ENCODE measurements at places on chromosomes 4 and X.

GRCh38 chr4:99088023-99088449 is 552 bp downstream of the ADH5 start:
- peak; percentile 37 for DNase-seq

GRCh38 chrX:40100141-40100536 is 2.4 kb upstream of the BCOR start:
- DNase-seq = no peak

DNA sequence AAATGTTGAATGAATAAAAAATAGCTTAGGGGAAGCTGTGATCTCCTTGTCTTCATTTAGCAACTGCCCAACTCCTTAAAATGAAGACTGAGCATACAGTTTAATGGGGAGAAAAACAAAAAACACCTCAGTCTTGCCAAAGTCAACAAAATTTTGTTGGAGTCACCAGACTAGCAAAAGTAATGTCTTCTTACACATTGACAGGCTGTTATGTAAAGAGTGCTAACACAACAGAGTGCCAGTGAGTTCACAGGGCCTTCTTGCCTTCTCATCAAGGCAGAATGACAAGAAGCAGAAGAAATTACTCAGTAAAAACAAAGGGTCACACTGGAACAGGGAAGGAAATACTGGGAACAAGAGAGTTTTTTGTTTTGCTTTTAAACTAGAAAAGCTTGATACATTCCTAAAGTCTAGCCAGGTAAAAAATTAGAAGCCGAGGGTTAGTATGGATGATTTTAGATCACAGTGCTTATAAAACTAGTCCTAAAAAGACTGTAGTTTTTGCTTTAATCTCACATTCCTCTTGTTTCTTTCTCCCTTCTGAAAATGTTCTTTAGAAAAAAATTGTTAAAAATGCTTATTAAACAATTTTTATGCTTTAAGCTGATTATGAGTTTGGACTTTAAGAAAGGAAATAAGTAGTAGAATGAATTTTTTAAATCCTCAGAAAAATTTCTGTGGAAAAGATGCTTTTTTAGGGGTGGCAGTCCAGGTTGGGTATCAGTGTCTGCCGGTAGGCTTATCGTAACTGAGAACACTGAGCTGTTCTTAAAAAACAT is 38.7 kb upstream of the FRAS1 start:
- DNase-seq = no peak

GRCh38 chr4:39976945-39977488 is 694 bp downstream of the PDS5A start:
- peak; percentile 66 for DNase-seq

- no peak for DNase-seq
Measured at GRCh38 chr4:146435962-146436361, 85.8 kb downstream of the SLC10A7 start.

DNA sequence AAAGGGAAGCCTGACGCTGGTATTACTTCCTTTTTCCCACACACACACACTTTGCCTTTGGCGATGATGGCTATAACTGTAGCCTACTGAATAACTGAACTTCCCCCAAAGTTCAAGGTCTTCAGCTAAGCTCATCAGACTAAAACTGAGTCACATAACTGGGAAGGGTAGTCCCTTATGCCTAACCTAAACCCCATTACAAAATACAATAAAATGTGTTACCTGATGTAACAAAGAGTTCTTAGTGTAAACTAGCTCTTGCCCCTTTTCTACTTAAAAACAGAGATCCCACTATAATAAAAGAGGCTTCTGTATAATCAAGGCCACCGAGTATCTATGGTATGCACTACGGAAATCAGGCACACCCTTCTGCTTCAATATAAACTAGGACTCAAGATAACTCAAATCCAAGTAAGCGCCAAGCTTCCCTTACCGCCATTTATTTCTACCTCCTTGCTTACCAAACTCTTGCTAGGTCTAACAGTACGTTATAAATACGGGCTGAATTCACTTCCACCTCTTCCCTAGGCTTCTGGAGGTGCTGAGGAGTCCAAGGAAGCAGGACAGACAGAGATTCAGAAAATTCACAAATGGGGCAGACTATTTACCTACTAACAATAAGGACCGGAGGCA is 2.4 kb downstream of the OTUD4 start:
- DNase-seq = no peak
